ENCODE measurements at places on chromosomes 2 and 18. TPM values are rescaled to one million over a fixed set of nuclear protein-coding genes. Genes with fewer than 3 reads are reported as not detected.

The SLC23A3 gene
- total RNA-seq = 0.69 TPM

The PLGLB1 gene
- total RNA-seq = 2.8 TPM

The CYP27C1 gene
- not detected for total RNA-seq

The DNAJC10 gene
- 55.6 TPM for total RNA-seq

The GNAL gene
- total RNA-seq = 0.80 TPM

DNA sequence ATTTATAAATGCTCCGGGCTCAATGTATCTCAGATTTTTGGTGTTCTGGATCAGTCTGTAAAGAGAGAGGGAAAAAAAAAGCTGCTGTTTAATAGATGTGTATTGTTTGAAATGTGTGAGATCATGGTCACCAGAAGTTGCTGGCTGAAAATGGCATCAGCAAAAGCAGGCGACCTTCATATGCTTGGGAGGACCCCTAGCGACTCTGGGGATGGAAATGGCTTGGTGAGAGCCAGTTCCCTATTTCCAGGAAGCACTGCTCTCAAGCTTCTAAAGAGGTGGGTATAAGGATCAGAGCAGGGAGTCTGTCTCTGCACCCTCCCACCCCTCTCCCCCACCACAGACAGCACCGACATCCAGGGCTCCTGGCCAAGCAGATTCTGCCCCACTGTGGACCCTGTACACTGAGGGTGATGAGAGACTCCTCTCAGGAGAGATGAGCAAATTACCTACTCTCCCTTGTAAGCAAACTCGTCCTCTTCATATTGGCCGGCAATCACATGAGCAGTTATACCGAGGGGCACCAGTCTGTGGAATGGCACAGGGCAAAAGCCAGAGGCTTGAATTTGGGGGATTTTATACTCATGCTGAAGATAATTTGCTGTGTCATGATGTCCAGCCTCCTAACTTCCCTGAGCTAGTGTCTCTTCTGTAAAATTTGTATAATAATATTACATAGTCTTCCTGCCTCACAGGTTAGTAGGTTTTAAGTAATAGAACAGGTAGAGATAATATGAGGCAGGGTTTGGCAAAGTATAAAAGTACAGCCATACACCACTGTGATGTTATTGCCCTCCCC lies 29.6 kb downstream of the LHCGR start:
- no peak for DNase-seq

DNA sequence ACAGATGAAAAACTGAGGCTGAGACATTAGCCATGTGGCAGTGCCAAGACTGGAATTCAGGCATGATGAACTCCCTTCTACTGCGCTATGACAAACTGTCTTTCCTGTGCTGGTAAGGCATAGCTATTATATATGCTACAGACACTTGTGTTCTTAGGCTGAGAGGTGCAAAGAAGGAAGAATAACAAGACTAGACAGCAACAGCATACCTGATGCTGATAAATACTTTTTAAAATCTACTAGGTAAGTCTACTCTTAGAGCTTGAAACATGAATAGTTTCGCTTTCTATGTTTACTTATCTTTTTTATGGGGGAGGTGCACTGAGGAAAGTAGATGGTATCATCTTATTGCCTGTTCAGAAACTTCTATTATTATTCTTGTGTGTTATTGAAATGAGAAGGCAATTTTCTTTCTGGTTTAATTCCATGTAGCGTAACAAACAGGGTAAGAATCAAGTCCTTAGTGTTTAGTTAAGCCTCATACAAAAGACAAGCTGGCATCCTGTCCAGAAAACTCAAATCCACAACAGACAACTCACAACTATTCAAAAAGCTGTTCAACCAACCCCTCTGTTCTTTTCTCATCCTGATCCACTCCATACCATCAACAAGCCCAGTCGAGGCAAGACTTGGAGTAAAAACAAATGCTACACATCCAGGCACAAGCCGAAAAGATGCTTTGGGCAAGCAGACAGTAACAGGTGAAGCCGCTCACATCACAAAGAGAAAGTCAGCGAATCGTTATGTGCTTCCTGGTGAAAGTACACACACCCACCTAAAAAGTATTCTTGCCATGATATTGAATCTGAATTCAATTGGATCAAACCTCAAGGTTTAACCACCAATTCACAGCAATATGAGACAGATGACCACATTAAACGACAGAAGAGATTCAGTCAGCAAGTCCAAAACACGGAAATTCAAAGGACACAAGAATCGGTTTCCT lies 1.5 kb downstream of the TTC32 start:
- peak; percentile 52 for DNase-seq

- DNase-seq = no peak
Measured at GRCh38 chr2:71613403-71613952, 160.1 kb downstream of the DYSF start.

DNA sequence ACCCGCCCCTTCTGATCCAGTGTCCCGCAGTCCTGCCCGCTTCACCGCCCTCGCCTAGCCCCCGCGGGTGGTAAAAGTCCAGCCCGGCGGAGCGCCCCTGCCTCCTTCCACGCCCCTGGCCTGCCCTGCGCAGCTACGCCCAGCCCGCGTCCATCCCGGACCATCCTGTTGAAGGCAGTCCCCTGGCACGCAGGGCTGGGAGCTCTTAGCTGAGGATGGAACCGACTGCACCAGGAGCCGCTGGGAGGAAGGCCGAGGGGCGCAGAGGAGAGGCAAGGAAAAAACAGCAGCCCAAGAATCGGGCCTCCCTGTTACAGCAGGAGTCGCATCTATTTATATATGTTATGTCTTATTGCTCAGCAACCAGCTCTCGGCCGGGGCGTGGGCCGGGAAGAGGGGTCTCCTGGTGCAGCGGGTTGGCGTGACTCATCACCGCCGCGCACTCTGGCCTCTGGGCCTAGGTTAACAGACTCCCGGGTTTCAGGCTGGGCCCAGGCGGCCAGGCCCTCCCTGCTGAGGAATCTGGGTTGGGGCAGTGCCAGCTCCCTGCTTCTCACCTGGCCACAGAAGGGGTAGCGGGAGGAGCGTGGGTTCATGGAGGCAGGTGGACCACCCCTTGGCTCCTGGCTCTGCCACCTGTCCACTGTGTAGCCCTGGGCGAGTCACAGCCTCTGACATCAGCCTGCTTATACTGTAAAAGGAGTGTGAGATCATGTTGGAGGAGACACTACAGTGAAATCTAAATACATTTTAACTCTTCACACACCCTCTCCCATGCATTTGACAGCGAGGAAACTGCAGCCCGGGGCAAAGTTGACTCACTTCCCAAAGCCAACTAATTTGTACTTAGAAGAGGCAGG lies 13.4 kb upstream of the MAP3K2 start:
- no peak for DNase-seq

GRCh38 chr2:221075203-221075602 lies 496.9 kb downstream of the EPHA4 start:
- DNase-seq = no peak

DNA sequence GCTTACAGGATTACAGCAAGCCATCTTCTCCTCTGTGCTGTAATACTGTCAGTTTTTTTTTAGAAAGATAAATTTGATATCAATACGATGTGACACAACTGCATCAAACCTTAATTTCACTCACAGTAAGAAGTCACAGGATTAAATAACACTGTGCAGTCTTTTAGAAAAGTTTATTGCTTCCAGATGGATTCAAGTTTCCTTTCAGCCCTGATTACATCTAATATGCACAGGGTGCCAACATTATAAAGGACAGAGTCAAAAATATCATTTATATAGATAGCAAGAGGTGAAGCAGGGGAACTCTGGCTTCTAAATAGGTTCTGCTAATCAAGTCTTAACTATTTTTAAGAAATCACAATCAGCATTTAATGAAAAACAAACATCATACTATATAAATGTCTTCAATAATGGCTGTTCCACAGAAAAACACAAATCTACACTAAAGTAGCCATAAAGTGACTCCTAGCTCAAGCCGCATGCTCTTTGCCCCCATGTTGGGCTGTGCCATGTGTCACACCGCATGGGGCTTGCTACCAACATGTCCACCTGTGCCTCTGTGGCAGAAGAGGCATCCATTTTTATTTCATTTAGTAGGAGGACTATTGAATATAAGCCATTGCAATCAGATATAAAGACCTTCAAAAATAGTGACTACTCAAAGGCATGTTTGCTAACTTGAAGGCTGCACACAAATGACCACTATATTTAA lies 35.0 kb downstream of the CERKL start:
- no peak for DNase-seq

DNA sequence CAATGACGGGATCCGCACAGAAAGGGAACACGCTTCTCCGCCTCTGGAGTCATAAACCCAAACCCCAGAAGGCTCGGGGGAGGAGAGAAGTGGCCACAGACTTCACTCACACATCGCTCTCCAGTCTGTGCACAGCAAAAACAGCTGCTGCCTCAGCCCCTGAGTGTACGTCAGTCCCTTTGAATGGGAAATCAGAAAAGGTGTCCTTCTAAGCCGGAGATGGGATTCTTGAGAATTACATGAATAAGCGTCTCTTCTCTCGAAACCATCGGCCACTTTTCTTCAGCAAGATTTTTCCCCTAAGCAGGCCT lies 78.3 kb downstream of the PDCL3 start:
- DNase-seq = no peak

- DNase-seq = no peak
Measured at GRCh38 chr2:238585836-238586821, 159.4 kb downstream of the ASB1 start.

GRCh38 chr18:3447068-3447894 lies 2.7 kb upstream of the TGIF1 start:
- peak; percentile 41 for DNase-seq

DNA sequence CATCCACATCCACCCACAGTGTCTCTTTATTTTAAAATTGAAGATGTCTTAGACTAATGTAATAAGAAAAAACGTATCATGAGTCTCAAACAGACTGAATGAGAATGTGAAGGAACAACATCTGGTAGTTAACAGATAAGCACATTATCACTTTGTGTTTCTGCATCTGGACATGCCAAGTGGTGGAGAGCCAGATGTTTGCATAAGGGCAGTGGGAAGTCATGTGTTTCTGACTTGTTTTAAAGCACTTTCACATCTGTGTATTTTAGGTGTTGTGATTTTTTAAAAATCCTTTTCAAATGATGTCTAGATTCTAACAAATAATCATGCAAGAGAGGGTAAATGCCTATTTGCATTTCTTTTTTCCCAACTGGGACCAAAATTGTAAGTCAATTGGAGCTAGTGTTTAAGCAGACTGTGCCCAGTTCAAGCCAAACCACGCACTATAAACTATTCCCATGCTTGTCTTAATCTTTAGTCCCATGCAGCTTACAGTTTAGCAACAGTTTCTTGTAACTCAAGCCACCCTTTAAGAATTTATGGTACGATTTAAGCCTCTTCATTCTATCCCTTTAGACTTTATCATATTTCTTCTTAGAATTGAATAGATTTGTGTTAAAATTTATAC lies 272.7 kb upstream of the DOK6 start:
- no peak for DNase-seq

DNA sequence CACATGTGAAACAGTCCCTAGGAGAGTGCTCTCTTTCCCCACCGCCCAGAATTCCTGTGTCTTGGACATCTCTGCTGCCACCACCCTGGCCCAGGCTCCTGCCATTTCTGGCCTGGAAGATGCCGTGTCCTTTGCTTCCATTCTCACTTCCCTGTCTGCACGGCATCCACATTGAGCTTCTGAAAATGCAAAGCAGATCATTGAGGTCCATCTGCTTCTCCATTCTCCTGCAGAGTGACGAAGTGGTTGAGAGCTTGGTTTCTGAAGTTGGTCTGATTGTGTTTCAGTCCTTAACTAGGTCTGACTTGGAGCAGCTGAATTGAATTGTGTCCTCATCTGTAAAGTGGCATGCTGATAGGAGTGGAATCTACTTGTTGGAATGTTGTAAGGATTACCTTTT lies 98.7 kb upstream of the MGAT5 start:
- DNase-seq = no peak

- DNase-seq = no peak
Measured at GRCh38 chr2:241612156-241613016, 24.6 kb downstream of the THAP4 start.

DNA sequence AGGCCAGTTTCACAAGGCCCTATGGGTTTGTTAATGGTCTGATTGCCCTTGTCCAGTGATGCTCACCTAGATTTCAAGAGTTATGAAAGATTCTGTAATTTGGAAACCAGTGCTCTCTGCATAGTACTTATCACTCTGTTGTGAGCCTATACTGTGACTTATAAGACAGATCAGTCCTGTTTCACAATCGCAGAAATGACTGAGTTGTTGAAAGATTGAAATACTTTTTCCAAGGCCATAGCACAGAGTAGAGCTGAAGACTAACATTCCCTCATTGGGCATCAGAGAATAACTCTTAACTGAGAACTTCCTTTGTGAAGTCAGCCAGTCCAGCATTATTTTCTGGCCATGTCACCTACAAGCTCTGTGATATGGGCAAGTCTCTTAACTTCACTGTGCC lies 44.0 kb downstream of the CCDC85A start:
- no peak for DNase-seq

DNA sequence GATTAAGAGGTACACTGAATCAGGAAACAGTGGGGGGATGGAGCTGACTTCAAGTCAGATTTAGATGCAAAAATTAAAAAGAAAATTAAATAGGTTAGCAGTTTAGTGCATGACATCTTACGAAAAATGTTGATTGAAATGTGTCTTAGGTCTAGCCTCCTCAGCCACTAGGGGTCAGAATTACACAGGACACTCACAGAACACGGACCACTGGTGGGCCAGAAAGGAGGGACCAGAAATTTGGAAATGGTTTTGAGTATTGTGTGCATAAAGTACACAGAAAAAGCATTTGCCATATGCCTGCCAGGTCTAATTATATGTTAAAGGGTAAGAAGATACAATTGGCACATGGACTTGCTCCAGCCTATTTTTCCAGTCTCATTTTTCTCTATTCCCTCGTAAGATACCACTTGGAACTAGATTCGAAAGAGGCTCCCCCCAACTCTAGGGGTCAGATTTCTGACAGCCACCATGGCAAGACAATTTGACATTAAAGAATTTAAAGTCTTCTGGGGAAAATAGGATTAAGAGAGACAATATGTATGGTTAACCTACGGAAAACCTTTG lies 550.2 kb upstream of the SETBP1 start:
- no peak for DNase-seq

DNA sequence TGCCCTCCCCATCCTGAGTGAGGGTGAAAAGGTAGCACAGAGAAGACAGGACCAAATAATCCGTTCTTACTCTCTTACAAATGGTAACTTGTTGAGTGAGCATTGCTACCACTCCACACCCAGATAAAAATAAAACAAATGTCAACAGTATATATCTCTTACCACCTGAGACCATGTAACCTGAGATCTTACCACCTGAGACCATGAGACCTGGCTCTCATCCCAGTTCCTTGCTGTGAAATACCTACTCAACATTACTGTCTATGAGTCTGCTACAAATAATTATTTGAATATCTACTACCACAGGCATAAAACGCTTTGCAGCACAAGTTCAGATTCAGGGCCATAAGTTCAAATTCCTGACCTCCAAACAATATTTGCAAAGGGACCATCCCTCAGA lies 234.7 kb downstream of the C1D start:
- no peak for DNase-seq

DNA sequence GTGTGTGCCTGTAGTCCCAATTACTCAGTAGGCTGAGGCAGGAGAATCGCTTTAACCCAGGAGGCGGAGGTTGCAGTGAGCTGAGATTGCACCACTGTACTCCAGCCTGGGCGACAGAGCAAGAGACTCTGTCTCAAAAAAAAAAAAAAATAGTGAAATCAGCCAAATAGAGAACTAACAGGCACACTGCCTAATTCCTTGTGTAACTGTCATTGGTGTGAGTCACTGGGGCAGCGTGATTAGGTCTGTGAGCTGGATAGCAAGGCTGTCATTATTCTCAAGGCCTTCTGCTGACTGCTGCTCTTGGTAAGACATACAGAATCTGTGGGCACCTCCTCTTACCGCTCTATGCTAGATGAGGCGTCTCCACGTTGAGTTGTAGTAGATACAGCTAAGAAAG lies 270.3 kb downstream of the NEDD4L start:
- no peak for DNase-seq

Measured in naive thymus-derived CD4-positive, alpha-beta T cell (primary cell).